ENCODE measurements at places on chromosomes 11 and 22.

DNA sequence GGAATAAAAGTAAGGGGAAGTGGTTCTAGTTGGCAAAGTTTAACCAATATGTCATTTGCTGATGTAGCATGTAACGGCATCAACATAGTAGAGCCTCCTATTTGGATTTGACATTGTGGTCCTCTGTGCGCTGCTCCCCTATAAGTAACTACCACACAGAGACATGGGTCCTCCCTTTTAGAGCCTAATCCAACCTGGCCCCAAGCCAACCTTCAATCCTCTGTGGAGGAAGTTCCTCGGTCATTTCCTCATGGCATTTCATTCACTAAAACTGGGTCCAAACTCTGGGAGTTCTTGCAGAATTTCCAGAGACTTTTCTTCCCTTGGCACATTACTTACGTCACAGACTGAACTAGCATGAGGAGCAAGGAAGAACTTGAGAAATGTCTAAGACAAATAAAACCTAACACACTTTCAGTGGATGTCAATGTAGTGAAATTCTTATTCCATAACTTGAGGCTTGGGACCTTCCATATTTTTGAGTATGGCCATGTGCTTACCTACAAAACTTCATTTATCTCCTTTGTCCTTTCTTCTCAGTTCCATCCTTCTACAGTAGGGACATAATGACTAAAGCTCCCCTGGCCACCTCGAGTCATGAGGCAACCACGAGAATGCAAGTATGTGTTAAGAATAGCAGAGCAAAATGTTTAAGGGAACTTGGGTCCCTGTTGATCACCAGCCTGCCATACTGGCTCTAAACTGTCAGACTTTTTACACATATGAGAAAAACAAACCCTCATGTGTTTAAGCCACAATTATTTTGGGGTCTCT lies 34.7 kb downstream of the MMP20 start:
- no peak for DNase-seq

DNA sequence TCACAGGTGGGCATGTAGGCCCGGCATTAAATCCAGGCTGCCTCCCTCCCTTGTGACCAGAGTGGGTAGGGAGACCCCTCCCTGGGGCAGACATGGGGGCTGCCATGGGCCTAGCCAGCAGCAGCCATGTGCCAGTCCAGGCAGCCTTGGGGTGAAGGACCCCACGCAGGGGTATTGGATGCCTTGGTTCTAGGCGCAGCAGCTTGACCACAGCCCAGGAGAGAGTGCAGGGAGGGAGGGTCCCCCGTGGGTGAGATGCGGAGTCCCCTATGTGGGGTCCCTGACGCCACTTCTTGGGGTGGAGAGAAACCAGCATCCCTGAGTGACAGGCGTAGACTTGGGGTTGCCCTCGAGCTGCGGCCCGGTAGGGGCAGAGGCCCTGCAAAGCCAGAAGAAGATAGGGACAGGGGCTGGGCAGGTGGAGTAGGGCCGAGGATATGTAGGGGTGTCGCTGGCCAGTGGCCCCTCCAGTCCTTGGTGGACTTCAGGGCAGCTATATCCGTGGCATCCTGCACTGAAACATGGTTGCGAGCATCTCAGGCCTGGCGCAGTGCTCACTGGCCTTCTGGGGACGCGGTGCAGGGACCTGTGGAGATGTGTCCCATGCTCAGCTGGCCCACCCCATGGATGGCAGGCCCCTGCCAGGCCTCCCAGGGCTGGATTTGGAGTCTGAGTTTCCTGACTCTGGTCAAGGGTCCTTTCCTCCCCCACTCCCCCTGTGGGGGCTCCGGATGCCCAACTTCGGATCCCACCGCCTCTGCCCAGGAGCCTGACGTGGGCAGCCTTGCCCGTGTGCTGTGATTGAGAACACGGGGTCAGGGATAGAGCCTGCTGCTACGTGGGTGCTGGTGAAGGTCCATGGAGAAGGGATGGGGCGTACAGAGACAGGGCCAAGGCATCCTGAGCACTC lies 1179.8 kb downstream of the BRD1 start:
- no peak for DNase-seq

DNA sequence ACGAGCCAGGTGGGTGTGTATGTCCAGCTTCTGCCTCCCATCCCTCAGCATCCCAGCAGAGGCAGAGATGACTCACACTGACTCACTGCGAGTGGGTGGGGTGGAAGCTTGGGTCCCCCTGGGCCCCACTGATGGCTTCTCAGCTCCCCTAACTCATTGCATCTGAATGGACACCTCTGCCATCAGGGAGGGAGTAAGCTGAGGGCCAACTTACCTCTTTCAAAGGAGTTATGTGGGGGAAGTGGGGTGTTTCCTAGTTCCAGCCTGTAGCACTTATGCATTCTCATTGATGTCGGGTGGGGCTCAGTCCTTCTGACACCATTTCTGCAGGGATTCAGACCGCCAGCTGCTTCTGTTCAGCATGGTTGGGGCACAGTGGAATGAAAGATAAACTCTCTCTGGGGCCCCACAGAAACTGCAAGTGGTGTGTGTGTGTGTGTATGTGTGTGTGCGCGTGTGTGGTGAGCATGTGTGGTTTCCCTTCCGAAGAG lies 1425.8 kb downstream of the TBC1D22A start:
- peak; percentile 6 for DNase-seq

DNA sequence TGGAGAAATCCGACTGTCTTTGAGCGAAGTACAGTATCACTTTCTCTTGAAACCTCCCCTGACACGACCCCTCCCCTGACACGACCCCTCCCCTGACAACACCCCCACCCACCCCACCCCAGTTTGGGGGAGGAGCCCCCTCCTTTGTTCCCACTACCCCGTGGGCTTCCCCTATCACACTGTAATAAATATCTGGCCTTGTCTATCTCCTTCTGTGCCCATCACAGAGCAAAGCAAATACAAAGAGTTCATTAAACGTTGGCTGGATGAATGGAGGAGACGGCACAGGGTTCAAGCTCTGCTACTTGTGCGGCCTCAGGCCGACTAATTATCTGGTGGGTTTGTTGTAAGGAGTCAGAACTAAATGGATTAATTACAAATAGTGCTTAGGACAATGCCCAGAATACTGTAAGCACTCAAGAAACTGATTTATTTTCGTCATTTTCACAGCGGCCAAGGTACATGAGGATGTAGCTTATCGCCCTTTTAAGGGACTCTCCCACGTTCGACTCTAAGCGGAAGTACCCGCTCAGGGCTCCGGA lies 628 bp upstream of the GGA1 start:
- DNase-seq: no peak

DNA sequence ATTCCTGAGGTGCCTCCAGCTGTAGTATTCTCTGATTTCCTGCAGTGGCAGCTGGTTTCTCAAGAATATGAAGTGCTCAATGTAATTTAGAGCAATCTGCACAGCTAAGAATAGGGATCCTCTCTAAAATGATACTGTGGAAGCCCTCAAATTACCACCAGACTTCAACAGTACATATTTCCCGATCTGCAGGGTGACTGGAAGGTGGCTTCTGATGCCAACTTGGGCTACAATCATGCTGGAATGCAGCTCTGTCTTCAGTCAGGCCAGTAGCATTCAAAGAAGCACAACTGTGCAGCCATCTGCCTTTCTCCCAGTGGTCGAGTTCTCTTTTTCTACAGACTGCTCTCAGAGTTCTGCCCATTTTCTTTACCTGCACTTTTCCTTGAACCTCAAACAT lies 55.5 kb upstream of the CD5 start:
- no peak for DNase-seq

GRCh38 chr11:57001674-57002401 lies 13.1 kb downstream of the OR5AK2 start:
- DNase-seq: no peak

DNA sequence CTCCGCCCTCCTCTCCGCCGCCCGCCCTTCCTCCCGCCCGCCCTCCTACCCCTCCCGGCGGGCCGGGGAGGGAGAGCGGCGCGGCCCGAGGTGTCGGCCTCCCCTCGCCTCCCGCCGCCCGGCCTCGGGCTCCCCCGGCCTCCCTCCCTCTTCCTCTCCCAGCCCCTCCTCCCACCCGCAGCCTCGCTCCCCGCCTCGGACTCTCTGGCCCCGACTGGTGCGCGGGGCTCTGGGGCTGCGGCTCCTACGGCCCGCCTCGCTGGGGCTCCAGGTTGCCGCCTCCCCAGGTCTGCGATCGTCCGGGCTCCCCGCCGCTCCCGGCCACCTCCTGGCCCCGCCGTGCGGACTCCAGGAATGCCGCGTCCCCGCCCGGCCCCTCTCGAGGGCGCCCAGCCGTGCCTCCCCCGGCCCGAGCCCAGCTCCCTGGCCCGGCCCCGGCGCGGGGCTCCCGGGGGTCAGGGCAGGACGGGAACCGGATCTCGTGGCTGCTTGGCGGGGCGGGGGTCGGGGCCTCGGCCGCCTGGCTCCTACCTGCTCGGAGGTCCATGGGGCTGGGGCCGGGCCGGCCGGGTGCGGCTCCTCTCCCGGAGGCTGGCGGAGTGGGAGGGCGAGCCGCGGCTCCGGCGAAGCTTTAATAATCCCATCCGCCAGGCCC lies at the start of gene CLCF1:
Gene CLCF1, minus strand, starts transcription at position 606 of the 655 bp plus-strand sequence. Its CDS starts 59 bp downstream, at position 547.
- DNase-seq: peak; percentile 58

GRCh38 chr22:35781898-35782297 lies 64.2 kb downstream of the APOL5 start:
- no peak for DNase-seq

GRCh38 chr11:120578596-120579154 lies 67.1 kb downstream of the GRIK4 start:
- no peak for DNase-seq

DNA sequence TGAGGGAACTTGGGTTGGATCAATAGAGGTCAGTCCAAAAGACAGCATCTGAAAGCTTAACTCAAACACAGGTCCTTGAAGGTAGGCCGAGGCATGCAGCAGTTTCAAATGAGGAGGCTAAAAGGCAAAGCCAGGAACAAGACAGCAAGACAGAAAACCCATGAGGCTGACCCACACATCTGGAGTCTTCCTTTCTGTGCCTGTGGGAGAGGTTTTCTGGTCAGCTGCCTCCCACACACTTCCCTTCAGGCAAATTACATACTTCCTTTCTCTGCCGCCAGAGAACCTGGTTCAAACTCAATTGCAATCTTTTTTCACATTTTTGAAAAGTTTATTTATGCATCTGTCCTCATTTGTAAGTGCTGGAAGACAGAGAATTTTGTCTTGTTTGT lies 29.8 kb upstream of the CRTAM start:
- DNase-seq: peak; percentile 52

DNA sequence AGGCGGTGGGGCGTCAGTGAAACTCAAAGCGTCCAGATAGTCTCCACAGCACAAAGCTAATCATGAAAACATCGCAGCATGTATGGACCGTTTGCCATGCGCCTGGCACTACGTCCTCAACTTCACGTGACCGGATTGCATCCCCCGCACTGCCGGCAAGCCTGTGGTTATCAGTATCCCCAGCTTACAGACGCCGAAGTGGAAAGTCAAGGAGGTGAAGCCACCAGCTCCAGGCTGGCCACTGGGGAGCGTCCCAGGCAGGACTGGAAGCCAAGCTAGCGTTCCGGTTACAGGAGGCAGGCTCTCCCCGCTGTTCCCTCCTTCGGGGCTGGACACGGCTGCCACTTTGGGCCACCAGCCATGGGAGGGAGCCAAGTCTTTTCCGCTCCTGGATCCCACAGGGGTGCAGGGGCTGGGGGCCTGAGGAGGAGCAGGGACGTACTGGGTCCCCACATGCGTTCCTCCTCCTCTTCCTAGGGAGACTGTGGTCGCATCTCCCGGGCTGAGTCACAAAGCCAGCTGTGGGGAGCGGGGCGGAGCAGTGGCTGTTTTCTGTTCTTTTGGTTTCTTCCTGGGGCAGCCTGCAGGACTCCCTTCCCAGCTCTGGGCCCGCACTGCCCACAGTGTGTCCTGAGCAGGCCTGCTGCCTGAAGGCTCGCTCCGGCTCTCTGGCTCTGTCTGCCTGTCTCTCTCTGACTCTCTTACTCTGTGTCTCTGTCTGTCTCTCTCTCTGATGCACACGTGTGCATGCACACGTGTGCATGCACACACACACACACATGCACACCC lies 4.3 kb upstream of the OSBPL5 start:
- peak; percentile 81 for DNase-seq

GRCh38 chr11:74449369-74449931 lies 17.9 kb downstream of the KCNE3 start:
- DNase-seq: peak; percentile 80

DNA sequence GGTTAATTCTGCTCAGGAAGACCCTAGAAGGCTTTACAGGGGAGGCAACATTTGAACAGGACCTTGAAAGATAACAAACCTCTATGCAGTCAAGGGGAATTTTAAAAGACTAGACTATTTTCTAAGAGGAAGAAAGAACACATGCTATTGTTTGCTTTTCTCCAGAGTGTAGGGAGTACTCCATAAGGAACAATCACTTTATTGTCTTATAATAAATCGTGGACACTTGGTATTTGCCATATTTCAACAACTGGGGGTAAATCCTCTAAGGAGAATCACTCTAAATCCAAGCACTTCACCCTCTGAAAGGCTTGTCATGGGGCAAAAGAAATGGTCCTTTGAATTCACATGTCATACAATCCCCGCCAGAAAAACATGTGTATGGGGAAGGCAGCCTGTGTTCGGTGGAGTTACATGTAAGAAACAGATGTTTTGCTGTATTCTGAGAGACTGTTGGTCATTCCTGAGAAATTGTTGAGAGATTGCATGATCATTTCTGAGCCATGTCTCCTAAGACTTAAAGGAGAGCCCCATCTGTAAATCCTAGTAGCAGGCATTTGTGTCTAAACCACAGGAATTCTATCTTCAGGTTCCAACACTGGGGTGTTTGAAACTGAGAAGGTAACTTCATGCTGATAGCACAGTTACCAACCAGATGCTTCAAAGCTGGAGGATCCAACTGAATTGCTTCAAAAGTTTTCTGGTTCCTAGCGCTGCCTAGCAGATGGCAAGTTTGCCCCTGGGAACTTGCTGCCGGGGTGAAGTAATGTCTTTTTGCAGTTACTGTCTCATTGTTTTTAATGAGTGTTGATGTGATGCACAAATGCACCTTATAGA lies 66.8 kb downstream of the FZD4 start:
- DNase-seq: peak; percentile 63

- DNase-seq: no peak
Observed at GRCh38 chr11:66835768-66836405, 7.4 kb upstream of the RCE1 start.

GRCh38 chr11:132595246-132595645 lies 937.1 kb downstream of the OPCML start:
- DNase-seq: no peak

DNA sequence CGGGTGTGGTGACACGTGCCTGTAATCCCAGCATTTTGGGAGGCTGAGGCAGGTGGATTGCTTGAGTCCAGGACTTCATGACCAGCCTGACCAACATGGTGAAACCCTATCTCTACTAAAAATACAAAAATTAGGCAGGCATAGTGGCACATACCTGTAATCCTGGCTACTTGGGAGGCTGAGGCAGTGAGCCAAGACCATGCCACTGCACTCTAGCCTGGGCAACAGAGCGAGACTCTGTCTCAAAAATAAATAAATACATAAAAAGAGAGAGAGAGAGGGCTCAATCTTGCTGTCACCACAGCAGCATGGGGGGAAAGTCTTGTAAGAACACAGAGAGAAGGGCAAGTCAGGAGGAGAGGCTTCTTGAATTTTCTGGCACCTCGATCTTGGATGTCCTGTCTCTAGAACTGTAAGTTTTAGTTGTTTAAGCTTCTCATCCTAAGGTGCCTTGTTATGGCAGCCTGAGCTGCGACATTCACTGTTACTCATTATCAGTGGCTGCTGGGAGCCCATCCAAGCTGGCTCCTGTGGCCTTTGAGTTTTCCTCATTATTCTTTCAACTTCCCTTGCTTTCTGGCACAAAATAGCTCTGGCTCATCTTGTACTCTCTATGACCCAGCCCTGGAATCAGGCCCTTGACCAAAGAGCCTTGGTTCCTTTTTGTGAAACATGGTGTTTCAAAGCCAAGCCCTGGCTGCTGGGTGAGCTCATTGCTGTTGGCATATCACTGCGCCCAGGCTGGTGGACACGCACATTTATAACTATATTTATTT lies 8.0 kb upstream of the PSMC3 start:
- peak; percentile 90 for DNase-seq

GRCh38 chr22:32868946-32869345 lies 67.4 kb downstream of the TIMP3 start:
- no peak for DNase-seq
